CD4-positive, alpha-beta T cell treated with Interleukin-6 at 100 ng/mL for 8 hours (primary cell): ENCODE measurements at places on chromosomes 16 and 17.

GRCh38 chr16:55500530-55501011 lies 8.3 kb upstream of the LPCAT2 start:
- no peak for DNase-seq

GRCh38 chr17:71636644-71637043 lies 484.2 kb upstream of the SOX9 start:
- no peak for DNase-seq

DNA sequence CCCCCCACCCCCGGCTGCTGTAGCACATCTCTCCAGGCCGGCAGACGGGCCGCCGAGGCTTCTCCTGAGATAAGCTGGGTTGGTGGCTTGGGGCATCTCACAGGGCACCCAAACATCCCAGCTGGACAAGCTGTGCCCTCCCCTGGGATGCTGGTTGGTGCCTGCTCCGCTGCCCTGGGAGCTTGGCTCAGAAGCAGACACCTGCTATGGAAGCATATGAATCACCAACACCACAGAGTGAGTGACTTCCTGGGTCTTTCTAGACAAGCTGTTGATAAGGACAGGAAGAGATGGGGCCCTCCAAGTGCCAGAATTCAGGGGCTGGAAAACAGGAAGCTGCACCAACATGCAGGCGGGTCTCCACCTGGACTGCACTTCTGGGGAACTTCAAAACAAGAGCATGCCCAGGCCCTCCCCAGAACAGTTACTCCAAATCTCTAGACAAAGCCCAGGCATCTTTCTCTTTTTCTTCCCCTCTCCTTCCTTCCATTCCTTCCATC lies 13.7 kb downstream of the C16orf95 start:
- no peak for DNase-seq

- no peak for DNase-seq
Observed at GRCh38 chr17:66438101-66438500, 135.7 kb downstream of the PRKCA start.

DNA sequence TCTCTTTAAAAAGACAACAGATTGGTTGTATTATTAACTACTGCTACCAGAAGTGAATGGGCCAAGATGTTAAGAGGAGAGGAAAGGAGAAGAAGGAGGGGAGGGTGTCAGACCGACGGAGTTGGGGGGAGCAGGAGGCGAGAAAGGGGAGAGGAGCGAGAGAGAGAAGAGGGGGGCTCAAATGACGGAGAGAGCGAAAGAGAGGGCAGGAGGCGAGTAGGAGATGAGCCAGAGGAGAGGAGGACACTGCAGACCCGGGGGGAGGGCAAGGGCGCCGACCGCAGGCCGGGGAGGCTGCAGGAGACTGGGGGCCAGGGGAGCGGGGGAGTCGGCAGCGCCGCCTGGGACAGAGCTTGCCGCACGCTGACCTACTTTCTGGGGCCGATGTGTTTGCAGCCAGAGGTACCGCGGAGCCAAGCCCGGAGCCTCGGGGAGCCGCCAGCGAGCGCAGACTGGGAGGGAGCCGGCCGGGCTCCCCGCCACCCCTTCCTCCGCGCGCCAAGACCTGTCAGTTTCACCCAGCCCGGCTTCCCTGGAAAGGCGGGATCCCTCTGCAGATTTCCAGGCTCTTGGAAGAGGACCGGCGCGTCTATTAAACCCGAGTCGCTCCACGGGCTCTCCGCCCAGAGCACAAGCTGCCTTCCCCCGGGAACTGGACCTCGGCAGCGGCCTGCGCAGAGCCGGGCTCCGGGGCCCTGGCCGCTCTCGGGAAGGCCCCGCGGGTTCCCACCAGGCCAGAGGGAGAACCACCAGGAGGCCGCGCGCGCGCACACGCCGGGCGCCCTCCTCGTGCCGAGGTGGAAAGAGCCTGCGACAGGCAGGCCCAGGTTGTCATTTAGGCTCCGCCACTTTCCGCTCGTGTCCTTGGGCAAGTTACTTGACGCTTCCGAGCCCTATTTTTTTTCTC lies 74.6 kb downstream of the CMC2 start:
- DNase-seq, result no peak

GRCh38 chr16:1786242-1787055 lies 3.7 kb downstream of the NUBP2 start:
- no peak for DNase-seq

DNA sequence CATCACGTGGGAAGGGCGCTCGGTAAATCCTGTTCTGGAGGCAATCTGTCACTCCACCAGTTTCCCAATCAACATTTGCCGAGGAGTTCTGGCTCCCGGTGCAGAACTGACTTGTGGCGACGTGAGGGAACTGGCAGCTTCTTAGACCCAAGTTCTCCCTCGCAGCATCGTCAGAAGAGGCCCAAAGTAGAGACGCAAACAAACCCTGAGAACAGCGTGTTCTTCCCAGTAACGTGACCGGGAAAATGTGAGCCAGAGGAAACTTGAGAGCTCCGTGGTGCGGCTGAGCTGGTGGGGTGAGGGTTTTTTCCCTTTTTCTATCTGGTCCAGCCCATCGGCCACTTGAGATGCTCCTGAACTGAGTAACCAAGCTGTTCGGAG lies 158.9 kb upstream of the CACNG5 start:
- no peak for DNase-seq

GRCh38 chr17:8696906-8697305 lies 47.7 kb downstream of the CCDC42 start:
- DNase-seq, result no peak

DNA sequence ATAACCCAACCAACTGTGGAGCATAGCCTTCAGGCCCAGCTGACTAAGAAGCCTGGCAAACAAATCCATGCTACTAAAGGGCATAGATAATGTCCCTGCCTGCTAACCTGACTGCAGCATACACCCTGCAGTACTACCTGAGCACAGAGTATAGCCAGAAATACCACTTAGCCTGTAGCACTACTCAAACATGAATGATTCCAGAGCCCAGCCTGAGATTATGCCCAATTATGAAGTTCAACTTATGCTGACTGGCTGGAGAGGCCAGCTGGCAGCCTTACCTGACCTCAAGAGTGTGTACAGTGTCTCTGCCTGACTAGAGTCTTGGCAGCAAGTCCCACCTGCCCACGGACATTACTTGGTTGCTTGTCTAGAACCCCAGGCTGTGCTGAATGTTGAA lies 1265.3 kb downstream of the CDH11 start:
- DNase-seq, result no peak

DNA sequence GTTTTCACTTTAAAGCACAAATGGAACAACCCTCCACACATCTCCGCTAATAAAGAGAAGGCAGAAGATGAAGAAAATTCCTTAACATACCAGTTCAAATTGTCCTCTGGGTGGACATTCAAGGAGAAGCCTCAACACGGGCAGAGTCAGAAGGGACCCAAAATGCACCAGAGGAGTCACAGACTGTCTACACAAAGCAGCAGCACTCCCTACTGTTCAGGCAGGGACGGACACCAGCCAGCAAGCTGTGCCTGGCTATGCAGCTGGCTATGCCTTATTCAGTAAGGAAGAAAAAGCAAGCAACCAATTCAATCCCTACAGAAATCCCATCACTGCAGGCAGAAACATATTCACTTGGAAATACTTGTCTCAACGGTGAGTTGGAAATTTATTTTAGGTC lies 8.1 kb downstream of the DNAJC7 start:
- no peak for DNase-seq

DNA sequence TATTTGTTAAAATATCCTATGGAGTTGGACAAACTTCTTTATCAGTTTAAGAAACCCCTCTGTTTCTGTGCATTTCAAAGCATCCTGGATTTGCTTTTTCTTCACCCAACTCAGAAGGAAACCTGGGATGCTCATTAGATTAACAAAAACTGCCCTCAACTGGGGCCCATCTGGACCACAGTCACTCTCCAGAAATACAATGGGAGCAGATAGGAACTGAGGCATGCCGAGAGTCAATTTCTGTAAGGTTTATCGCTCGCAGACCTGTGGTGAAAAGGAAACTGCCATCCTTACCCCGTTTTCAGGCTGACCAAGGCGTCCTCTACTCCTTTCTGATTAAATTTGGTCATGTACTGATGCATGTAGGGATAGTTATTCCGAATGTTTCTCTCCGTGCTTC lies 360.3 kb downstream of the GRIN2A start:
- DNase-seq, result no peak

GRCh38 chr16:5412731-5413130 lies 315.1 kb upstream of the EEF2KMT start:
- DNase-seq, result no peak

GRCh38 chr16:57104706-57105105 lies 12.3 kb downstream of the CPNE2 start:
- no peak for DNase-seq

- DNase-seq, result no peak
Observed at GRCh38 chr16:35689764-35690163, 2230.4 kb downstream of the TP53TG3F start.

- no peak for DNase-seq
Observed at GRCh38 chr16:27251541-27252205, 16.9 kb downstream of the NSMCE1 start.

DNA sequence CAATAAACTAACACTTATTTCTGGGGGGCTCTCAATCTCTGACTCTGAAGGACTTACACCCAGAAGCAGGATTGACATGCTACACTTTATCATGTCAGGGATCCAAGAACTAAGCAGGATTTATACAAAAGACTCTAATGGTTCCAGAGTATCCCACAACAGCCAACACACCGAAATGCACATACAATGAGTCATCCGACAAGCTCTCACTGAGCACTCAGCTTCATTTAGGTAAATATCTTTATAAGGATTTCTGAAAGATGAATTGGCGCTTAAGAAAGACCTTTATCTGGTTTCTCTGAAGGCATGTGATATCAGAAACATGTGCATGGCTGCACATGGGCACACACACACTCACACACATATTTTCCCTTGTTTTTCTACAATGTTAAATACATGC lies 77.2 kb downstream of the TOX3 start:
- no peak for DNase-seq
